ENCODE measurements at places on chromosomes 7 and 10.

GRCh38 chr7:13845601-13846000 lies 143.9 kb downstream of the ETV1 start:
- no peak for DNase-seq

DNA sequence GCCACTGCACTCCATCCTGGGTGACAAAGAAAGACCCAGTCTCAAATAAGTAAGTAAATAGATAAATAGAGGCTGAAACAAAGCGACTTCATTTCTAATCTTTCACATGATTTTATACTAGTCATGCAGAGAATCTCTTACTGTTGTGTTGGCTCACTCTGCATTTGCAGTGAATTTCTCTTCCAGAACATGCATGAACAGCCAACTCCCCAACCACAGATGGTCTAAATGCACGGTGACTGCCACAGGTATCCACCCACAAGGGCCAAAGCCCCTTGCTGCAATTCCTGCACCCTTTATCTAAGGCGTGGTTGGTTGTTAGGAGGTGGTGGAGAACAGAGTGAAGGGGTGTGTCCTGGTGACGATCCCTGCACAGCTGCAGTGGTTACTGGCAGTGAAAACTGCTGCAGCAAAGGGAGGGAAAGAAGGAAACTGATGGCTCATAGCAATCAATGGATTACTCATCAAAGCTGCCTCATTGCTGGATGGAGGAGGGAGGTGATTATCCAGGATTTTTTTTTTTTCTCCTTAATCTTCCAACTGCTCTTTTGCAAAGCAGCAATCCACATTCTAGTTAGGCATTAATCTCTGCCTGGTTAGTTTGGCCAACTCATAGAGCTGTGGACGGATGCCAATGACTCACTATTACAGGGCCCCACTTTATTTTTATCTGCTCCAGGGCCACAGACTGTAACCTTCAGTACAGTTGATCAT lies 50.6 kb downstream of the PRTFDC1 start:
- no peak for DNase-seq

- no peak for DNase-seq
Measured at GRCh38 chr10:48740988-48741387, 56.3 kb downstream of the WDFY4 start.

- no peak for DNase-seq
Measured at GRCh38 chr10:43715334-43715733, 66.7 kb upstream of the ZNF32 start.

GRCh38 chr10:32039734-32040133 lies 16.5 kb downstream of the KIF5B start:
- DNase-seq: no peak

GRCh38 chr10:50211670-50212069 lies 39.6 kb downstream of the ASAH2 start:
- no peak for DNase-seq

GRCh38 chr7:111089822-111090426 lies 1.0 kb upstream of the LRRN3 start:
- no peak for DNase-seq

DNA sequence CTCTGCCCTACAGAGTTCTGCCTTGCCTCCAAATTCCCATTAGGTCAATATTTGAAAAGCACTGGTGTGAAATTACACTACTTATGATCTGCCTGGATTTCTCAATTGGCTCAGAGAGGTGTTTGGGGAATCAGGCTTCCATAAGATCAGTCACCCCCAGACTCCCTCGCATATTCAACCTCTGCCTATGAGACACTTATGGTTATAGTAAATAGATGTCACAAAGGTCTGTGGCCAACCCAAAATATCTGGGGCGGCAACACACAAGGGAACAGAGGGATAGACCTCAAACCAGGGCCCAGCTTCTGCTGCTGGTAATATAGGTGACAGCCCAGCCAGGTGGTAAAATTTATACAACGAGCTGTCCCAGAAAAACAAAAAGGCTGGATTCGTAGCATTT lies 376.7 kb upstream of the ZMIZ1 start:
- DNase-seq: no peak

Measured in activated CD4-positive, CD25-positive, alpha-beta regulatory T cell (primary cell).